ENCODE measurements at places on chromosomes 2 and 18.

DNA sequence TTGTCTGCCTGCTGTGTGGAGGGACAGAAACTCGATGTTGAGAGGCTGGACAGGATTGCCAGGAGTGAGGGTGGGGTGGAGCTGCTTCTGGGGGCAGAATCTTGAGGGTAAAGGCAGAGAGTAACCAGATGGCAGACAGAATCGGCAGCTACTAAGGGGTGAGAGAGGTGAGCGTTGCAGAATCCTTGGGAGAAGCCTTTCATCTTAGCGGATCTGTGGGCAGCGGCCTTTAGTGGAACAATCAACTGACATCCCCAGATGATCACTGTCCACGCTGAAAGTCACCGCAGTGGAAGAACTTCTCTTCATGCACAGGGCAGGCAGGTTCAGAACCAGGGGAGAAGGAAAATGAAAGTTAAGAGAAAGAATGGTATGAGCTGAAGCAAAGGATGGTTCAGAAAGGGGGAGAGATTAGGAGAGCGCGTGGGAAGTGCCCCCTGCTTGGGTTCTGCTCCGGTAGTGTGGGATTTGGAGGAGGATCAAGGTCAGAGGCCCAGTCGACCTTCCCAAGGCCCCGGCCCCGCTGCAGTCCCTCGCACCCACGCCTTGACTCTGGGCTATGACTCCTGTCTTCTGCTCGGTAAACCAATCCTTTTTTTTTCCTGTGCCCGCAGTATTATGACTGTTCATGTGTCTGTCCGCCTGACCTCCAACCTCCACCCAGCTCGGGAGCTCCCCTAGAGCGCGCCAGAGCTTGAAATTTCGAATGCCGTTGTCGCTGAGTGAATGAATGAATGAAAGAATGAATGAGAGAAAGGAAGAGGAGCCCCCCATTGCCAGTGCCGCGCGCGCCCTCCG is 584 bp downstream of the BOLA3 start:
- DNase-seq, result no peak

- no peak for DNase-seq
Observed at GRCh38 chr2:3466482-3466863, 52.9 kb downstream of the ADI1 start.

- no peak for DNase-seq
Observed at GRCh38 chr2:172080641-172081220, 4.6 kb upstream of the DLX1 start.

DNA sequence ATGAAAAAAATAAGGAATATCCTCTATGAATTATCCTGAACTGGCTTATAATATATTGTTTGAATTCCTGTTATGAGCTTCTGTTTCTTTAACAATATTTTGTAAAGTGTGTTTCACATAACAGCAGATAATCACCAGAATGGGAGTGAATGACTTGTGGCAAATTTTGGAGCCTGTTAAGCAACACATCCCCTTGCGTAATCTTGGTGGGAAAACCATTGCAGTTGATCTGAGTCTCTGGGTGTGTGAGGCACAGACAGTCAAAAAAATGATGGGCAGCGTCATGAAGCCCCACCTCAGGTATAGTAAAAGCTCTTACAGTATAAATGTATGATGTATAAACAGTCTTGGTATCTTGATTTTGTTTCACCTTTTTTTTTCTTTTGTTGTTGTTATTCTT is 5.9 kb downstream of the GEN1 start:
- no peak for DNase-seq

DNA sequence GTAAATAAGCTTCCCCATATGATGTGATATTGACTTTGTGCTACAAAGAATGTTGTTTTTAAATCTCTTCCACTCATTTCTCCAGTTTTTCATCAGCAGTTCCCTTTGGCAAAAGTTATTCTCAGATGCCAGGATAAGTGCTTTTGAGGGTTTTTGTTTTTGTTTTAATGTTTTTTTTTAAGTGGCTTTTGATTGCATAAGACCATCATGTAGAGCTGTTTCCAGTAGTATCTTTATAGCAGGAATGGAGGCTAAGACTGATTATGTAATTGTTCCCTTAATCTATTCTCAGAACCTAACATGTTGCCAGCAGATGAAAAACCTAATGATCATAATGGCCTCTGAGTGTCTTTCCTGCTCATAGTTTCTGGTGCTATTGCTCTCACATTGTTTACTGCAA is 77.9 kb downstream of the CABLES1 start:
- no peak for DNase-seq

GRCh38 chr2:39934851-39935250 is 155.8 kb upstream of the THUMPD2 start:
- no peak for DNase-seq

DNA sequence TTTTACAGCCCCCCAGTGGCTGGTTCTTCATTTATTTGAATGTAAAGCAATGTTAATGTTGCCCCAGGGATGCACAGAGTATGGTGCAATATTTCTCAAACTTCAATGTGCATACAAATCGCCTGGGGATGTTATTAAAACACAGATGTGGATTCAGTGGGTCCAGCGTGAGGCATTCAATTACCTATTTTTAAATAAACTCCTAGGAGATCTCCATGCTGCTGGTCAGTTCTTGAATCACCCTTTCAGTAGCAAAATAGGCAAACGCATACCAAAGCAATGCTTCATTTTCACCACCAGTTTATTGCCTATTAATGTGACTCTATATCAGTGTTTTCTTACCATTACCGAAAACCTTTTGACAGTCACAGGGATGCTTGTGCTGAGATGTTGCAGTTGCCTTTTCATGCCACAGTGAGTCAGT is 530.7 kb downstream of the CBLN2 start:
- DNase-seq, result no peak

DNA sequence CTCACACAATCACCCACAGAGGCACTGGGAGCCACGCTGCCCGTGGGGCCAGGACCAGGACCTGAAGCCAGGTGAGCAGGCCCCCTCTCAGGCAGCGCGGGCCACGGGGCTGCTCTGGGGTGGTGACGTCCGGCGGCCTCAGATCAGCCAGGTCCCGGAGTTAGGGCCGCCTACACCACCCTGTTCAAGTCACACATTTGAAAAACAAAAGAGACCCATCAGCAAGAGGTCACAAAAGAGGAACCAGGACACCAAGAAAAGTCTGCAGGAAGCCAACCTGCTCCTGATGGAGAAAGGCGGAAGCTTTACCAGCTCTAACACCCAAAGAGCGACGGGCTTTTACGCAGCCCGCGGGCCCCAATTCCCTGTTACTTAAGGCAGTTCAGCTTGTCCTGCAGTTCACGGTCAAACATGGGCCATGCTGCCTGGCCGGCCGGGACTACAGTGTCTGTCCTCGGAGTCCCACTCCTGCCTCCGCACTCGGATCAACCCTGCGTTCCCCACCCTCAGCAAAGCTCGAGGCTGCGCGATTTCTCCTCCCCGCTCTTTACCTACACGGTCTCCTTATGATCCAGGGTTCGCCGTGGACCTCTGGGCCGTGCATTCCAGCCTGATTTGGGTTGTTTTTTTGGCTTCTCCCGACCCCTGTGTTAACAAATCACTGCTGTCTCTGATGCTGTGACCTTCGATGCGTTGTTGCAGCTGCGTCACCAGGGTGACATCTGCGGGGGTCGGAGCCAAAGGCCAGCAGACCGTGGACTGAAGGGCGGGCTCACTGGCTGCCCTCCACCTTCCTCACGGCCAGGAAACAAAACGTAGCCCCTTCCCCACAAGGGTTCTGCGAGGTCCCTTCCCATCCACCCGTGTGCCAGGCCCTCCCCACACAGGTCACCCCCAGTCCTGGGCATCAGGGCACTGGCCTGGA is 31.0 kb downstream of the SNORC start:
- no peak for DNase-seq
